ENCODE measurements at places on chromosomes 3 and 15.

- no peak for DNase-seq
Measured at GRCh38 chr15:54305138-54305537, 326.9 kb downstream of the UNC13C start.

DNA sequence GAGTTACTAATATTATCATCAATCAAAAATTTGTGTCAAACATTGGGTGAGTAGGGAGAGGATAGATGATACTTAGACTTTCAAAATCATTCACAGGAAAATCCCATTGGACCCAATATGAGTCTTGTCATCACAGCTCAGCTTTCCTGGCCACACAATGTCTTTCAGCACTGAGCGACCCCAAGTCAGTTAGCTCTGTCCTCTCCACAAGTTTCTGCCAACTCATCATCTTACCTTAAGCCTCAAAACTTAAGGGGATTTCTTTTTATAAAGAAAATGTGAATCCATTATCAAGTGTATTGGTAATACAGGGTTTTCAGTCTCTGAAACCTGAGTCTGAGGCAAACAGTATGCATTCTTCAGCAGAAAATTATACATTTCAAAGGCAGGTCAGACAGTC, 55.8 kb downstream of the SUMF1 start:
- no peak for DNase-seq

DNA sequence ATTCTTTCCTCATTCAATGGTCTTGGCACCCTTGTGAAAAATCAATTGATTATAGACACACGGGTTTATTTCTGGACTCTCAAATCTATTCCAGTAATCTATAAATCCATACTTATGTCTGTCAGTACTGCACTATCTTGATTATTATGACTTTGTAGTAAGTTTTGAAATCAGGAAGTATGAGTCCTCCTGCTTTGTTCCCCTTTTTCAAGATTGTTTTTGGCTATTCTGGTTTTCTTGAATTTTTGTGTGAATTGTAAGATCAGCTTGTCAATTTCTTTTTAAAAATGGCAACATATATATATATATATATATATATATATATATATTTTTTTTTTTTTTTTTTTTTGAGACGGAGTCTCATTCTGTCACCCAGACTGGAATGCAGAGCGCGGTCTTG, 32.3 kb upstream of the CFAP20DC start:
- DNase-seq: no peak

DNA sequence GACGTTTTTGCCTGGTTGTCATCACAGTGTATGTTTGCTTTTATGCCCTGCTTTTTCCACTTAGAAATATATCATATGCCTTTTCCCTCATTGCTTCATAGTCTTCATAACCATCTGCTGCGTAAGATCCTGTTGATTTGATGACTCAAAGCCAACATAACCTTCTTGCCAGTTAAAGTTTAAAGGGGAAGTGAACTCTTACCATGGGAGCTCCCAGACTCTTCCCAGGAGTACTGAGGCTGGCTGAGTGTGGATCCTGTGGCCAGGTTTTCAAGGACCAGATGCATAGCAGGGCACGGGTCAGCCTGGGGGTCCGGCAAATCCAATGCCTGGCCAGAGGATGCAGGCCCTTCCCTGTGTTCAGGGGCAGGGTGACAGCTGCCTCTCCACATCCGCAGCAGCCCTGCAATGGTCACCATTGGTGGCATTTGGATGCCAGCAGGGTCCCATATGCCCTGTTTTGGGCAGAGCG, 42.0 kb upstream of the SACM1L start:
- no peak for DNase-seq

DNA sequence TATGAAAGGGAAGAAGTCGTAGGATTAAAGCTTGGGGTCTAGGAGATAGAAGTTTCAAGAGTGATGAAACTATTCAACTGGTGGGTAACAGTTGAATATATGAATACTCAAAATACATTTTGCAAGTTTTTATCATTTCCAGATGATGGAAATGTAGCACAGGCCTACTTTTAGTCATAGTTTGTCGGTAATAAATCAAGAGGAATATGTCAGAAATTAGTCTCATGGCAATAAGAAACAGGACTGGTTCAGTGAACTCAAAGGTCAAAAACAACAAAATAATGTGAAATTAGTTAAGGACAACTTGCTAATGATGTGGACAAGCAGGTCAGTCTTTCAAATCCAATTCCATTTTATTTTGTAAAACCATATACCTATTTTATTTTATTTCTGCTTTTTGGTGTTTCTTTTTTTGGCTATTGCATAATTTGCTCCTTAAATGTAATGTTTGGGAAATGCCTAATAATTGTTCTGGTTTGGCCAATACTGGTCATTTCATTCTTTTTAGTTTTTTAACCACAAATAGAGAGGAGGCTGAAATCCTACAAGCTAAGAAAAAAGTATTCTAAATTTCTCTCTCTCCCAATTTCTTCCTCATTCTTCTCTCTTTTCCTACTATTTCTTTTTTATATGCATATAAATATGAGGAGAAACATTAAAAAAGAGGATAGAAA, 195.2 kb upstream of the ARHGEF26 start:
- DNase-seq: no peak

DNA sequence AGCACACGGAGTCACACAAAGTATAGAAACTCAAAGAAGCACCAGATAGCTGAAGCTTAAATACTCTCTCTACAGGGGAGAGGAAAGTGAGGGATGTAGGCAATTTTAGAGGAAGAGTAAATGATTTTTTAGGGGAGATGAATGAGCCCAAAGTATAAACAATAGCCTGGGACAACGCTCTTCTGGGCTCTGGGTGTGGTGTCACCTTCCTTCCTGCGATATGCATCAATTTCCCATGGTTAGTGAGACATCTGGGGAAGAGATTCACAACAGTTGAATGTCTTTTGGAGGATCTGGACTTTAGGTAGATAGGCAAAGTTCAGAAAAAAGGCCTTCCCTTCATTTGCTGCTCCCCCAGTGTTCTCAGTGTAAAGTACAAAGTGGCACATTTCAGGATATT, 125.2 kb downstream of the EFHB start:
- no peak for DNase-seq

DNA sequence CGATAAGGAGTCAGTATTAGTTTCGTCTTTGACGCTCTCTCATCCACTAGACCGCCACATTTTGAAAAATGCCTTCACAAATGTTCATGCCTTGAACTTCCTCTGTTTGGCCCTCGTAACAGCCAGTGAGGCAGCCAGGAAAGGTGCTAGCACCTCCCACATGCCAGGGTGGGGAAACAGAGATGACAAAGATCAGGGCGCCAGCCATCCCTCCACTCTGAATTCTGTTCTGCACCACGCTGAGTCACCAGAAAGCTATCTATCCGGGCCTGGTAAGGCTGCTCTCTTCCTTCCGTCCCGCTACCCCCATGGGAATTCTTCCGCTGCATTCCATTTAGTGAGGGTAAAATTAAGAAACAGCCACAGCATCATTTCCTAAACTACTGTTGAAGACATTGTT, 31.3 kb upstream of the BCL2L10 start:
- DNase-seq: no peak

DNA sequence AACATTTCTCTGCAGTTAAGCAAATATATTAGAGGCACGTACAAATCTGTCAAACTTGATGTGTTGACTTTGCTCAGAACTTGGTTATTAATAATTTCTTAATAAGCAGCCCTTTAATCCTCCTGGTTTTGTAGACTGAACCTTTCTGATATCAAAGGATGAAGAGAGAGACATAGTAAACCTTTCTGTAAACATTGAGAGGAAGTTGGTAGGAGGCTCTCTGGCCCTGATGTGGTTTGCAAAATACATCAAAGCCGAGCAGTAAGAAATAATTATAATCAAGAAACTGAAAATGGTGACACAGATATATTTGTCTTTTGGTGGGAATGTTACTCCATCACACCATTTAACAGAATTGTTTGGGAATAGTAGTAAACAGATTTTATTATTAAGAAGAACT, 111.9 kb downstream of the OXSM start:
- no peak for DNase-seq

DNA sequence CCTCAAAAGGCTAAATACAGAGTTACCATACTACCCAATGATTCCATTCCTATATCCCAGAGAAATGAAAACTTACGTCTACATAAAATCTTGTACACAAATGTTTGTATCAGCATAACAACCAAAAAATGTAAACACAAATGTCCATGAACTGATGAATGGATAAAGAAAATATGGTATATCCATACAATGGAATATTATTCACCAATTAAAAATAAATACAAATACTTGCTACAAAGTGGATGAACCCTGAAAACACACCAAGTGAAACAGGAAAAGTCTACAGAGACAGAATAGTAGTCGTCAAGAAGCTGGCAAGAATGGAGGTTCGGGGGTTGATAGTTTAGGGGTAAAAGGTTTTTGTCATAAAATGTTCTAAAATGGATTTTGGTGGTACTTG, 54.0 kb upstream of the ANKRD28 start:
- DNase-seq: no peak

DNA sequence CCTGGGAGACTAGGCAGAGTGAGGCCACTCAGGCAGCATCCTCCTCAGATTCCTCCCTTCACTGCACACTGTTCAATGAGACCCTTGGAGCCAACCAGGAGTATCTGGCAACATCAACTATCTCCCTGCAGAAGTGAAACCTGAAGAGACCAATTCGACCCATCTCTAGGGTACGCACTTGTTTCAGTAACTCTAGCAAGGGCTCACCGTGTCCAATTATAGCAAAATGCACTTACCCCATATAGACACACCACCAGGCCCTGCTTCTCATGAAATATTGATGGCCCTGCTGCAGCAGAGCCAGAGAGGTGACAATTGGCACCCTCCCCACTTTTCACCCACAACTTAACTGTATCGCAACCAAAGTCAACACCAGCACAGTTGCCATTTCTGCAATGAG, 196.1 kb upstream of the IGF1R start:
- no peak for DNase-seq

All from non-pigmented ciliary epithelial cell (primary cell).